ENCODE measurements at places on chromosomes 4 and X.

- DNase-seq, result no peak
These were observed 87.9 kb downstream of the TET2 start for GRCh38 chr4:105234582-105234981.

DNA sequence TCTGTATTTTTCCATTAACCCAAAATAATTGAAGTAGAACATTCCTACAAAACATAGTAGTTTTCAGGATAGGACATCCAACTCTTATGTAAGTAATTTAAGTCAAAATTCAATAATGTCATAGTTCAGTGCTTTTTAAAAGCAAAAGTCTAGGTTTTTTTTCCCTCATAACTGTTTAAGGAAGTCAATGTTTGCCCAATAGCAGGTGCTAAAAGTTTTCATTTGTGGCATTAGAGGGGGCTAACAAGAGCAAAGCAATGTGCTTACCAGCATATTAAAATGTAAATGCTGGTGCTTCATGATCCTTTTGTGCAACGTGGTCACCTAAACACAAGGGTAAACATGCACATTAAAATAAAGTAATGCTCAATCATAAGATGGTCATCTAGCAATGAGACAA lies 155.2 kb upstream of the PPP1R2C start:
- DNase-seq, result no peak

GRCh38 chrX:113510586-113510985 lies 670.0 kb upstream of the AMOT start:
- DNase-seq, result no peak

DNA sequence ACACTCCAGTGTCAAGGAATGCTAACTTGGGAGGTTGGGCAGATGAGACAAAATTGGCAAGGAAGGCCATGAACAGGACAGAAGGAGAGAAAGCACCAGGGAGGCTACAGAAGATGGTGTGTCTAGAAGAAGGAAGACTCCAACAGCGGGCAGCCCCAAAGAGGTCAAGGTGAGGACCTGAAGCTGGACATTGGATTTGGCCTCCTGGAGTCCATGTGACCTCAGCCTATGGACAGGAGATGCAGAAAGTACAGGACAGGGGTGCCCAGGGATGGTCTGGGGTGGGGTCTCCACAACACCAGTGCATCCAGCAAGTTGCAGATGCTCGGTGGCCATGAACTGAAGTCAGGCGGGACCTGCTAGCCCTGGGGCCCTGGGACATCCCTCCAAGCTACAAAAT lies 86.2 kb downstream of the JAKMIP1 start:
- no peak for DNase-seq

DNA sequence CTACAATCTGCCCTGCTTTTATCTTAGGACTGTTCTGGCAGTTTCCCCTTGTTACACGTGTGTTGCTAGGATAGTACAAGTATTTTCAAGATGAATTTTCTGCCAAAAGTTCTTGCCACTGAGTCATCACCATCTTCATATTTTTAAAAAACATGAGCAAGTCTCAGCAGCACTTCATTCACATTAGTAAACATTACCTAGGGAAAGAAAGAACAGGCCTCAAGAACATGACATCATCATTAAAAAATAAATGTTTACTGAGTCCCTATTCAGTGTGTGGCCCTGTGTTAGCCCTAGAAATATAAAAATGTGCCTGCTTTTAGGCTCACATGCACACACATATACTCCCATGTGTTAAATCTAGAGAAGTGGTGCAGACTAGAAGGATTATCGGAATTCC lies 18.7 kb upstream of the GPC3 start:
- no peak for DNase-seq

GRCh38 chrX:113048896-113049295 lies 208.3 kb upstream of the AMOT start:
- DNase-seq, result no peak

DNA sequence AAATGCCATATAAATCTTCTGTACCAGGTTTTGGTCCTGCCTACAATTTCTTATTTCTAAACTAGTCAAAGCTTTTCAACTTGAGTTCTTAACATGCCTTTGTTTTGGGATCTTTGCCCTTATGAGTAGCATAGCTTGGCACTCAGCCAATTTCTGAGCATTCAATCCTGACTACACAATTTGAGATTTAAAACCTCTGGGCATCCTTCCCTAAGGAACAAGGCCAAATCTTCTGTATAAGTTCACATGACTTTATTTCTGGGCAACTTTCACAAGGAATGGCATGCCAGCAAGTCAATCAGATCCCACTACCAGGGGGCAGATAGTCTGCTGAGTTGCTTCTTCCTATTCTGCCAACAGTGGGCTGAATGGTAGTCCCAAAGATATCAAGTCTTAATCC lies 254.2 kb downstream of the ADAMTS3 start:
- no peak for DNase-seq

GRCh38 chr4:2942037-2942531 lies 21.1 kb downstream of the NOP14 start:
- DNase-seq, result no peak

GRCh38 chrX:77009691-77010090 lies 437.5 kb upstream of the FGF16 start:
- no peak for DNase-seq
